Renal cortex interstitium (tissue), 15 donors: ENCODE measurements at places on chromosomes 13 and 19.
A peak's percentile ranks its signal among the peaks of the same experiment; 100 is the strongest.

GRCh38 chr19:3842948-3843347, 25.9 kb downstream of the ZFR2 start:
- DNase-seq = no peak

- no peak for DNase-seq
Measured at GRCh38 chr13:108609353-108609752, 20.1 kb upstream of the MYO16 start.

DNA sequence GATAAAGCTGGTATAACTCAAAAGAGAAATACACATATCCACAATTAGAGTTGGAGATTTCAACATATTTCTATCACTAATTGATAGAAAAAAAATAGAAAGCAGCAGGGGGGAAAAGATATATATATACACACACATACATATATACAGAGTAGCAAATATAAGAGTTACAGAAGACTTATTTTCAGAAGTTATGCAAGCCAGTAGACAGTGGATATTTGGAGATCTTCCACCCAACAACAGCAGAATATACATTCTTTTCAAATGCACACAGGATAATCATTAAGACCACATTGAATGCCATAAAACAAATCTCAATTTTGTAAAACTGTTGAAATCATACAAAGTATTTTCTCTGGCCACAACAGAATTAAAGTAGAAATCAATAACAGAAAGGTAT, 192.8 kb downstream of the LACC1 start:
- no peak for DNase-seq

DNA sequence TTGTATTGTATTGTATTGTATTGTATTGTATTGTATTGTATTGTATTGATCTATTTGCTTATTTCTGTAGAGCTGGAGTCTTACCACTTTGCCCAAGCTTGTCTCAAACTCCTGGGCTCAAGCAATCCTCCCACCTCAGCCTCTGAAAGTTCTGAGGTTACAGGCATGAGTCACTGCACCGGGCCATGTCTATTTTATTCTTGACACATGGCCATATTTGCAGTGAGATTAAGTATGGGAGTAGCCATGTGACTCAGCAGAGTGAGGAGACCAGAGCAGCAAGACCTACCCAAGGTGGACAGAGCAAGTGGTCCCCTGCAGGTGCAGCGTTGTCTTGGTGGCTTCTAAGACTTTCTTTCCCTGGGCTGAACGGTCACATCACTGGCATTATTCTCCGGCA, 49.1 kb upstream of the UBAC2 start:
- no peak for DNase-seq

DNA sequence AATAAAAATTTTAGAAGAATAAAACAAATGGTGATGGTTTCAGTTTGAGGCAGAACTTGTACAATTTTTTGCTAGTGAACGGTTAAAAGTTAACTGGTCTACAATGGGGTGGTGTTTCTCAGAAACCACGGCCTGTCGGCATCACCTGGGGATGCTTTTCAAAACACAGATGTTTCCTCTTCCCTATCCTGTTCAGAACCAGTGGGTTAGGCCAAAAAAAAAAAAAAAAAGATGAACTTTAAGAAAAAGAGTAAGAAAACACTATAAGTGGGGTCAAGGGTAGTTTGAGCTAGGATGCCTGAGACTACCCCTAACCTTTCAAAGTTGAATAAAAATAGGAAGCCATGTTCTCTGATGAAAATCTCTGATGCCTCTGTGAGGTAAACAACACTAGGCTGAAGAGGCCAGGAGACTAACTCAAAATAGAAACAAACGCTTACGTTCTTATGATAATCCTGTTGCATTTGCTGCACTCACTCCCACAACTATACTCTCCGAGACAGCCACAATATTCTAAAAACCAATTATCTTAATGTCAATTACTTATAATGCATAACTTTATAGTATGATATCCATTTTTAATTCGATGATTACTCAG, 3.3 kb downstream of the MTIF3 start:
- DNase-seq = no peak

DNA sequence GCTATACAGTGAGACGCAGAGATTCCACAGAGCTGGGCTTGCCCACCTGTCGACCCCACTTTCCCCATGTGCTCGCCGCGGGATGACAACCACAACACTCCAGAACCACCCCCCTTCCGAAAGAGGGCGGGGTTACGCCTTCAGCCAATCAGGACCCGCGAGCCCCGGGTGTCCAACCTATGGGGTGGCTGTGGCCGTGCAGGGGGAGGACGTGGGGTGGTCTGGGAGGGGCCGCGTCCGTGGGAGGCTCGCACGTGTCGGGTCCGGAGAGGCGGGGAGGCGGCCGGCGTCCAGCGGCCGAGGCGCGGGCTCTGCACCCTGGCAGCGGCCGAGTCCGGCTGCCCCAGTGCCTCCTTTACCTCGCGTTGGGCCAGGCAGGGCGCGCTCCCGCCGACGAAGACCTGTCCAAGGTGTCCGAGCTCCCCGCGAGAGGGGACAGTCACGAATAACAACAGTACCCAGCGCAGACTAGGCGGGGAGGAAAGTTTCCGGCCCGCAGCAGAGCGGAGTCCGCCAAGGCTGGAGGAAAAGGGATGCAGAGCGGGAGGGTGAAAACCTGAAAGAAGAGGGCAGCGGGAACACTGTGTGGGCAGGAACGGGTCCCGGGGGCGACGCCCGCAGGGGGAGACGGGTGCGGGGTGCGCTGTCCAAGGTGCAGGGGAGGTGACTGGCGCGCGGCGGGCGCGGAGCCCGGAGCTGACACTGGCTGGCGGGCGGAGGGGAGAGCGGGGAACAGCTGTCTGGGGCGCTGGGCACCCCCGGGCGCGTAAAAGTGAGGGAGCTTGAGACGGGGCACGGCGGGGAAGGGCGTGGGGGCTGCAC, 911 bp downstream of the ENOX1 start:
- DNase-seq = no peak

DNA sequence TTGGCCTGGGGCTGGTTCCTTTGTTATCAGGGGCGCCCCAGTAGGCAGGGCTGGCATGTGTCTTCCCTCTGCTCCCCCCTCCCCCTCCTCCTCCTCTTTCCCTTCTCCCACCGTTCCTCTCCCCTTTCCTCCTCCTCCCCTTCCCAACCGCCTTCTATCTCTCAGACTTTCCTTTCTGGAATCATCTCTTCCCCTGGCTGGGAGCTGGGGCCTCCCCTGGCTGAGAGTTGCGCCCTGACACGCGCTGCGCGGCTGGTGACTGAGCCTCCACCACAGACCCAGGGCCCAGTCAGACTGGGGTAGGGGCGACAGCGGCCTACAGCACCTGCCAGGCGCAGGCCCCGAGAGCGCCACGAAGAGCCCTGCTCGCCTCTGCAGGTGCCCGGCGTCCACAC, 2.8 kb downstream of the PNMA8B start:
- no peak for DNase-seq

DNA sequence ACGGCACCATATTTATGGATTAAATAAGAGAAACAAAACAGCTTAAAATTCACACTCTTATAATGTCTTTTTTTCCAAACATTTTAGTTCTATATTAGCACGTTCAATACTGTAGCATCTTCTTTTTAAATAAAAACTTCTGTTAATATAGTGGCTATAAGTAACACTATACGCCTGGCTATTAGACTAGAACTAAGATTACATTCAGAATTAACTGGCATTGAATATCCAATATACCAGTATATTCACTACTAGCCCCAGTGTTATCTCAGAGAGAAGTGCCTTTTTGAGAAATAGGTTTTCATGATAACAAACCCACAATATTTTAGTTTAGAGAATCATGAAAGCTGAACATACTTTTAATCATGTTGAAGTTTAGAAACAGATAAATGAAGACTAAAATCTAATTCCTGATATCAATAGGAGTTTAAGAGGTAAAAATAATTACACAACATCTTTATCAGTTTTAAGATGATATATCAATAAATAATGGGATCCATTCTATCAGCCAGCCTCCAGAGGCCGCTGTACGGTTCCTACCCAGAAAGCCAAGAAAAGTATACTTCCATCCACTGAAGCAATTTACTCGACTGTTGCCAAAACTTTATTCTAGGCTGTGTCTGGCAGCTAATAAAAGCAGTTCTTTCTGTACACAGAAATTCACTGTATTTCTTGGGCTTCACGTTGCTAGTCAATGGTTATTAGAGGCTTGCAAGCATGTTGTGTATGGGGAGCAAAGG, 1113.4 kb upstream of the MIR17HG start:
- no peak for DNase-seq

GRCh38 chr13:48178126-48178525, 54.9 kb upstream of the ITM2B start:
- no peak for DNase-seq

GRCh38 chr13:112769615-112770014, 79.8 kb downstream of the ATP11A start:
- no peak for DNase-seq

GRCh38 chr19:920051-920864, 3.1 kb downstream of the KISS1R start:
- DNase-seq = no peak

DNA sequence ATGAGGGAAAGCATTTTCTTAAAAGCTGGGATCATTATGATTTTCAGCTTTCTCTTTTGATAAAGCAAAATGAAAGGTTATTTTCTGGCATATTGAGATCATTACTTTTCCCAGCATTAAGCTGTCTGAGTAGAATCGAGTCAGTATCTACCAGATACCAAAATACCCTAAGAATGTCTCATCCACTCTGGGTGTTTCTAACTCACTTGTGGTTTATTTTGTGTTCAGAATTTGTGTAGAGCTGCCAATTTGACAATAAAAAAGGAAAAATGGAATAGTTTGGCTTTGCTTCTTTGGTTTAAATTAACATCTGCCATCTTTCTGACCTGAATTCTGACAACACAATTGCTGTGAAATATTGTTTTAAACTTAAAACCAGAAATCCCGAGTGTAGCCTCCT, 438.7 kb upstream of the ARGLU1 start:
- no peak for DNase-seq

DNA sequence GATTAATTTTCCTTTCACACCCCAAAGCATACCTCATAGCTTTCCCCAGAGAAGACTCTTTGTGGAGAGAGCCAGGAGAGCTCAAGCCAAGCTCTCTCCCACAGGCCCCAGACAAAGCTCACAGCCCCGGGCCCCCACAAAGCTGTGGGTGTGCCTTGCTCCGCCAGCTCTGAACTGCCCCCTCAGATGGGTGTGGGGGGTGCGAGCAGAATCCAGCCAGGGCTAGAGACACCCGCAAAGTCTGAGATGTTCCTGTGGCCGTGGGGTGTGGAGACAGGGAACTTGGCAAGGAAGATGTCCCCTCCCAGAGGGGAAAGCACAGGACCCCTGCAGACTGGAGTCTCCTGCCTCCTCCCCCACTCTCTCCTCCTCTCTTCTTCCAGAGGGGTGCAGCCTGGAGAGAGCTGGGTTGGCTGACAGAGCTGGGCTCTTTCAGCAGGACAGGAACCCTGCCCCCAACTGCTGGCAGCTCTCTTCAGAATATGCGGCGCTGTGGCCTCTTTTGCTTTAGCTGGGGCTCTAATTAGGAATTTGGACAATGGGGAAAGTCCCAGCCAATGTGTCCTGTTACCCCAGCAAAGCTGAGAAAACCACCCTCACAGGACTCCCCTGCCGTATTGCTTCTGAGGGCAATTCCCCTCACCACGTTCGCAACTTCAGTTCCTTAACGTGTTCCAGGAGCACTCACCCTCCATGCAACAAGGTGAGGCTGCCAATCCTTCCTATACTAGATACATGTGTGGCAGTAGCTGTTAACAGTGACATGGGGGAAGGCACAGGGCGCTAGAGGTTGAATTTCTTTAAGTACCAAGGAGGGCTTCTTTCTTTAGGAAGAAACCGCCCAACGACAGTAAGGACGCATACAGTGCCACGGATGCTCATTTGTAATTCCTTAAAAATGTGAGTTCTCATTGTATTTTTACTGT, 170.0 kb downstream of the COL4A1 start:
- DNase-seq = no peak

- DNase-seq = no peak
Measured at GRCh38 chr19:30799865-30800755, 427.9 kb downstream of the ZNF536 start.

DNA sequence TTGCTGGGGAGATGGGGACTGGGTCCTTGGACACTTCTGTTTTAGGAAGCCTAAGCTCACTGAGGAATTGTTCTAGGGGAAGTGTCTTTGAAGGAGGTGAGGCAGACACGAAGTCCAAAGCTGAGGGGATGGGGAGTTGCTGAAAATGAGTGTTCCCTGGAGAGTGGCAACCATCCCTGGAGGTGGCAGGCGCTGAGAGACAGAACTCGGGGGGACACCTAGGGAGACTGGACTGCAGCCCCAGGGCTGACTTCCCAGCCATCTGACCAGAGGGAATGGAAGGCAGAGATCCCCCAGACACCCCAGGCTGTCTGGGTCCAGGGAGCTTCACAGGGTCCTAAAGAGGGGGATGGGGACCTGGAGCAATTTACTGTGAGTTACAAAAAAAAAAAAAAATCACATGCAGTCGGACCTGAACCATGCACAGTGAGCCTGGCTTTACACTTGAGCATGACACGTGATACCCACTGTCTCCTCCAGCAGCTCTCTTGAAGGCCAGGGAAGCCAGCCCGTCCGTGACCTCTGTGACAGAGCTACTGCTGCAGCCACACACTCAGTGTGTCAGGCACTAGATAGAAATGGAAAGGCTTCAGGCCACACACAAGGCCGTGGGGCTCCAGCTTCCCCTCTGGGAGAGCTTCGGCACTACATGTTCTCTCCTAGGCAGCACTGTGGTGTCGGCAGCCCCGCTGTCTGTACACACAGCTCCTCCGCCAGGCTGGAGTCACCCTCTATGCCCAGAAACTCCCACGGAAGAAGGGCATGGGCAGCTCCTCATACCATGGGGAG, 77.1 kb upstream of the KCTD15 start:
- DNase-seq = peak; percentile 26

DNA sequence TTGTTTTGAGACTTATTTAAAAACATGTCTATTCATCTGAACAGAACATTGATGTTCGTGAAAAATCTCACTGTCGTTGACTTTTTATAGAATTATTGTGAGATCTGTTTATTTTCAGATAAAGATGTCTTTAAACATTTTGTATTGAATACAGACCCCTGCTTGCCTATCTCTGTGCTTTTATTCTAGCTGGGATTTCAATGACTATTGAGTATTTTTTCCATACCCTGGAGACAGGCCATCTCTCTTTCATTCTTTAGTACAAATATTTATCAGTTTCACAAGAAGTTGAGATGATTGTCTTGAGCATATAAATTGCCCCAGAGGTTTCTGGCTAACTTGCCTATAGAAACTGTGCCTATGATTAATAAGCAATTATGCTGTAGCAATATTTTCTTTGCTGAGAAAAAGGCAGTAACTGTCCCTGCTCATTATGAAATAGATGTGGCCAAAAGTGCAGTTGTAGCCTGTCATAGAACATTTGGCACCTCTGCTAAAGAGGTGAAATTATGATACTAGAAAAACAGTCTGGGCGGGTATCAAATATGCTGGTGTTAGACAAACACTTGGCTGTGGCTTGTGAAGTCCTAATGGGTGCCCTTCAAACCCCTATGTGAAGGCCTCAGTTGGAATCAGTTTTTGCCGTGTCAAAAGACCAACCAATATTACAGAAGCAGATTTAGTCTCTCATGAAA, 360.6 kb downstream of the HS6ST3 start:
- no peak for DNase-seq
